ENCODE measurements at places on chromosomes 7 and 10.

GRCh38 chr10:18608596-18608995 is 42.8 kb downstream of the NSUN6 start:
- no peak for DNase-seq

- DNase-seq: no peak
Observed at GRCh38 chr7:40675741-40676140, 540.9 kb downstream of the SUGCT start.

DNA sequence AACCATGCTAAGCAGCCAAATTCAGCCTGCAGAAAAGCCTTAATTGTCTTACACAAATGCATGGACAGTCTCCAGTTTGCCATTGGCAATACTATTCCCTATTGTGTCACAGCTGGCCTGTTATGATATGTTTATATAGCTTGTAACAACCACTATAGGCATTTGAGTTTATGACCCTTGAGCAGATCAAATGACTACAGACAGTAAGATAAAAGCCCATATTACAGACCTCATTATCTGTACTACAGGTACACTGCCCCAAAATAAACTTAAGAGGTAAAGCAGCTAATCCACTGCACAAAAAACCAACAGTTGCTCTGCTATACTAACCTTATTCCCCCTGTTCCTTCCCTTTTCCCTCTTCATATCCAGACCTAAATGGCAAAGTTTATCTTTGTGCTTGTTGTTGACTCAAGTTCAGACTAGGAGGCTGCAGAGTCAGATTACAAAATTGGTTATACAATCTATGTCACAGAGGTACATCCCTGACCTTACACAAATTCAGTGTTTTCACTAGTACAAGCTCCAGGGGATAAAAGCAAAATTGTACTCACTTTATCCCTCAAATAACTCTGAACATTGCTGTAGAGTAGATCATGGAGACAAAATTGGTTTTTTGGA is 218.4 kb downstream of the GRM8 start:
- no peak for DNase-seq

DNA sequence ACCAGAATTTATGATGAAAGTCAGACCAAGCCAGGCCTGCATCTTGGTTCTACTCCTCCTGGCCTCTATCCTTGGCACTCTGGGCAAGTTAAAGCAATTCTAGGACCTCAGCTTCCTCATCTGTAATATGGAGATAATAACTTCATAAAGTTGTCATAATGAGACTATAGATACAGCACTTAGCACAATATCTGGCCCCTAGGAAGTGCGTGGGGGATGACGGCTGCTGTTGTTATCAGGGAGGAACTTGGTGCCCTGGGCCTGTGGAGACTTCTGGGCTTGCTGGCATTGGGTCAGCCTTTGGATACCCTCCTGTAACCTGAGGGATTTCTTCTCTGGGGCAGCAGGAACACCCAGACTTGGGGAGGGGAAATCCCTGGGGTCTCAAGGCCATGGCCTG is 27.6 kb downstream of the PFKFB3 start:
- DNase-seq: no peak

GRCh38 chr10:45476559-45476958 is 102.5 kb downstream of the ALOX5 start:
- DNase-seq: no peak

GRCh38 chr7:117014673-117015133 is 61.4 kb downstream of the ST7 start:
- DNase-seq: peak; percentile 50

DNA sequence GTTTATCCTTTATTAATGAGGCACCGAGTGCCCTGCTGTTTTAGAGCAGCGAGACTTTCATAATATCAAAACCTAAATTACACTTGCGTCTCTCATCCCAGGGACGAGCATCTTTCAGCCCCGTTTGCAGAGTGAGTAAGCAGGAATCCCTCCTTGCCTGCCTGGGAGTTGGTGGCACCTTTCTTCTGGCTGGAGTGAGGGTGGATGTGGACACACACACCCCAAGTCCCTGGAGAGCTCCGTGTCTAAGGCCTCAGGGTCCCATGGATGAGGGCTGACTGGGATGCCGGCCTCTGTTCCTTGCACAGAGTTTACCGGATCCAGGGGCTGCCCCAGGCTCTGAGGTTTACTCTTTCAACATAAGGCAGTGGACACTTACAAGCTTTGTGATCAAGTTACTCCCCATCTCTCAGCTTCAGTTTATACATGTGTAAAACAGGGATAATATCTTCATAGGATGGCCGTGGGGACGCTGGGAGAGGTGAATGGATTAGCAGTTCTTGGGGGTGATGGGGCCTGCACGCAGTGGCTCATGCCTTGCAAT is 24.5 kb downstream of the POLL start:
- no peak for DNase-seq

- no peak for DNase-seq
Observed at GRCh38 chr7:101594790-101595189, 34.3 kb downstream of the MYL10 start.
